Neural progenitor cell (in vitro differentiated cells): ENCODE measurements at places on chromosomes 2 and 18. TPM values are rescaled to one million over a fixed set of nuclear protein-coding genes. Genes with fewer than 3 reads are reported as not detected.
A peak's percentile ranks its signal among the peaks of the same experiment; 100 is the strongest.

IMP4 gene
- total RNA-seq: 23.3 and 51.4 TPM in 2 replicates

DNA sequence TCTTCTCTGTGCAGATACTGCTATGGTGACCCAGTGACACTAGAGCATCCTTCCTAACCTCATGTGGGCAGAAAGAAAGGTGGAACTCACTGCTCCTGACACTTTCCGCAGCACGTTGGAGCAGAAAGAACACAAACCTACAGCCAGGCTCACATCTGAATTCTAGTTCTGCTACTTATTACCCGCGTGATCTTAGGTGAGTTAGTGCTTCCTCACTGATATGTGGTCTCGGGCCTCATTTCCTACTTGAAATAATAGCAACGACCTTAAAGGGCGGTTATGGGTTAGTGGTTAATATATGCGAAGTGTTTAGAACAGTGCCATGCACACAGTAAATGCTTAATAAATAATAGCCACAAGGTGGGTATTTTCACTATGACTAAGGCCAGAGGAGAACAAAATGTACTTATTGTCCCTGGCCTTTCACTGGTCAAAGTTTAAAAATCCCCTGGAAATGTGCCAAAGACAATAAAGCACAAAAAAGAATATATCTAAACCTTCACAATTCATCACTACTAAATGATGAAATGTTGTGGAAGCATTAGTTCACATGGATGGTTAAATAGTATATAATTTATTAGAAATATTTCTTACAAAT lies 66.6 kb downstream of the MYOM1 start:
- DNase-seq: no peak

DNA sequence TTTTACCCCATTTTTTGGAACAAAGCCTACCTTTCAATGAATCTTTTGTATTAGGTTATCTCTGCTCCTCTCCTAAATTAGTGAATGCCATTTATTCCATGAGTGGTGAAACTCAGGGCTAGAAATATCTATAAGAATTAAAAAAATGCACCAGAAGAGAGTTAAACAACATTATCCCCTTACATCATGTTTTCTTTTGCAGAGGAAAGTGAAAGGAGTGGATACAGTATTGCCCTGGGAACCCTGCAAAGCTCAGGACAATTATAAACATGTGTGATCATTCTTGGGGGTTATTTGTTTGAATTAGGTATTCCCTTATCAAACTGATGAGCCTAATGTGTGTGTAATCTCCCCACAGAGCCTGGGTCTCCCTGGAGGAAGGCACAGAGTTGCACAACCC lies 559.2 kb downstream of the RNF144A start:
- no peak overlapping the region for H3K27ac ChIP-seq
- no peak for DNase-seq
- H3K36me3 ChIP-seq: no peaks in the 10 kb centered on the region
- H3K27me3 ChIP-seq: no peaks in the 10 kb centered on the region

MAPK4 gene
- total RNA-seq: 7.0 and 7.9 TPM in 2 replicates

DNA sequence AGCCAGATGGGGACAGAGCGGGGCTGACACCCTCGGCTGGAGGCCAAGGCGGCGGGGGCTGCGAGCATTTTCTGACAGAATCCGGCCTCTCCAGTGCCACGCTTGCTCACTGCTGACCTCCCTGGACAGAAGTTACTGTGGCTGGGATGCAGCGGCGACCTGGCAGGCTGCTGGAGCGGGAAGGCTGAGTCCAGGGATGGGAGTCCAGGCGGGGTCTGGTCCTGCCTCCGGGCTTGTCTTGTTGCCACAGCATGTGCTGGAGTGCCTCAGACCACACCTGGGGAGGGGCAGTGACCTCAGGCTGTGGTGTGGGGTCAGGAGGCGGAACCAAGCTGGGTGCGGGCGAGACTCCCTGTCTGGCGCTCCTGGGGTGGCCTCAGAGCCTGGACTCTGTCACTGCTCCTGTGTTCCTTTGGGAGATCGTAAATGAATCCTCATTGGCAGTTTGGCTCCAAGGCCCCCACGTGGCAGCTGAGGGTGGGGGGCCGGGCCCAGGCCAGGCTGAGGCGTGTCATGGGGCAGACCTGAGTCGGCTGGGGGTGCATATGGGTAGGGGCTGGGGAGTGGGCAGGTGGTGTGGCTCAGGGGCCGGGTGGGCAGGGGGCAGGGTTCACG lies 5.5 kb downstream of the BOK start:
- peaks cover 10% of the 10 kb centered on the region for H3K4me1 ChIP-seq
- no peak overlapping the region for H3K4me3 ChIP-seq
- no peaks in the 10 kb centered on the region for H3K36me3 ChIP-seq
- no peak overlapping the region for H3K27ac ChIP-seq
- H3K27me3 ChIP-seq: peaks cover 13% of the 10 kb centered on the region
- no peak for DNase-seq

GRCh38 chr2:11367170-11367730 lies 22.8 kb upstream of the ROCK2 start:
- no peaks in the 10 kb centered on the region for H3K36me3 ChIP-seq
- DNase-seq: no peak
- no peak overlapping the region for H3K27ac ChIP-seq
- no peaks in the 10 kb centered on the region for H3K27me3 ChIP-seq

C2orf15 gene
- 5.6 and 5.8 TPM in 2 replicates for total RNA-seq

ABCG5 gene
- not detected in 2 replicates for total RNA-seq

DNA sequence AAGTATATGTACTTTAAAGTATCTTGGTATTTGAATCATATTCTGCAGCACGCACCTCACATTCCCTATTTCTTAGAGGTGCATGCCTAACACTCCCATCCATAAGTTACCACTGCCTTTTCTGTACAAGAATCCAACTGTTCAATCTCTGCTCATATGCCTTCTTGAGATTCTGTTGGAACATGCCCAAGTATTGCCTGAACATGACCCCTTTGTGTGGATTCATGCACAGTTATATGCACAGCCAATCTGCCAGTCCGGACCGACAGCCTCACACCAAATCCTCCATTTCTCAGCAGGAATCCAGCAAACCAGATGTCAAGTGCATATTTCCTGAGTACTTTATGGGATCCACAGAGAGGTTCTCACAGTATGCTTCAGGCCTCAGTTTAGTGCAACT lies 222.0 kb downstream of the TMEM182 start:
- DNase-seq: no peak
- H3K4me1 ChIP-seq: peaks cover 4% of the 10 kb centered on the region
- no peaks in the 10 kb centered on the region for H3K27me3 ChIP-seq
- no peak overlapping the region for H3K27ac ChIP-seq
- H3K36me3 ChIP-seq: no peaks in the 10 kb centered on the region
- H3K4me3 ChIP-seq: no peak overlapping the region

DNA sequence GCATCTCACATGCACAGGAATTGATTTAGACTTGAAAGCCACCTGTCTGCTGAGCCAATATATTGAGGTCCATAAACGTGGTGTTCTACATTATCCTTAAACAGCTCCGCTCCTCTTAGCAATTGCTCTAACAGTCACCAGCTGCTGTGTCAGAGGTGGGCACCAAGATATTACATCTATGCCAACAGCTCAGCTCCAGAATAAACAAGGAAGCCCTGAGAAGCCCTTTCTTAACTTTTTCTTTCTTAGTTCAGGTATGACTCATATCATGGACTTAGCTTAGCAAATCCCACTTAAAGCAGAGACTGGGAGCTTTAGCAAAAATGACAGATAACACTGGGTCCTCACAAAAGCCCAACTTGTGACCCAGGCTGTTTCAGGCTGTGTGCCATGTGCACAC lies 436.6 kb downstream of the IRS1 start:
- DNase-seq: no peak
- H3K36me3 ChIP-seq: no peaks in the 10 kb centered on the region
- peaks cover 3% of the 10 kb centered on the region for H3K4me1 ChIP-seq
- H3K27ac ChIP-seq: no peak overlapping the region
- no peak overlapping the region for H3K4me3 ChIP-seq

DNA sequence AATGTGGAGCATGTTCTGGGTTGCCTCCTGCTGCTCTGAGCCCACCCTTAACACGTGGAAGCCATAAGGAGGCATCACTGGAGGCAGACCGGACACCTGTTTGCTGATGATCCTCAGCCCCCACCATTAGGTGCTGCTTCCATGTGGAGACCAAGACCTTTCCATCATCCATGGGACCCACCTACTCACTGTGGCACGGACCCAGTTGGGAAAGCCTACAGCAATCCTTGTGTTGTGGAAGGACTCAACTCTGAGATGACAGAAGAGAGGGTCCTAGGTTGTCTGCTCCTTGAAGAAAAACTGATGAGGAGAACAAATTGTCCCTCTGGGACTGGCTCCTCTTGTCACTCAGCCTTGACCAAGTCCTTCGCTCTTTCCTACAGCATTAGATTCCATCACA lies 86.5 kb upstream of the RAB12 start:
- no peaks in the 10 kb centered on the region for H3K4me1 ChIP-seq
- DNase-seq: no peak
- H3K27me3 ChIP-seq: no peaks in the 10 kb centered on the region
- H3K36me3 ChIP-seq: no peaks in the 10 kb centered on the region
- no peak overlapping the region for H3K4me3 ChIP-seq
- H3K27ac ChIP-seq: no peak overlapping the region

METTL21A gene
- total RNA-seq: 43.3 and 65.2 TPM in 2 replicates

IHH gene
- 0.06 TPM in 1 of 2 replicates, not detected in the other for total RNA-seq

CYP26B1 gene
- total RNA-seq: 0.21 and 1.2 TPM in 2 replicates

DNA sequence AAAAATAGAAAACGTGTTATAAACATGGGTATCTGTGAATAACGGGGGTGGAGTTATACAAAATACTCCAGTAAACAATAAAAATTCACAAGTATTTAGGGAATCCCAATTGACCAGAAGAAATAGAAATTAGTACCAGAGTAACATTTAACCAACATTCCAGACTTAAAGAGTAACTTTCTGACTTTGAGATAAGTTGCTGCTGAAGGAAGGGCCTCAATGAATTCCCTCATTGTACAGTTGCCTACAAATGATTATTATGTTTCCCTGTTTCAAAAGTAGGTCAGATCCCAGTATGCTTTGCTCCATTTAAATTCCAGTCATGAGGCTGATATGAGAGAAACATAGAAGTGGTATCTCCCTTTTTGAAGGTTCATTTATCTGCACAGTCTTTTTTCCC lies 88.3 kb upstream of the KCNH7 start:
- no peak overlapping the region for H3K4me3 ChIP-seq
- H3K27me3 ChIP-seq: no peaks in the 10 kb centered on the region
- H3K4me1 ChIP-seq: no peaks in the 10 kb centered on the region

DNA sequence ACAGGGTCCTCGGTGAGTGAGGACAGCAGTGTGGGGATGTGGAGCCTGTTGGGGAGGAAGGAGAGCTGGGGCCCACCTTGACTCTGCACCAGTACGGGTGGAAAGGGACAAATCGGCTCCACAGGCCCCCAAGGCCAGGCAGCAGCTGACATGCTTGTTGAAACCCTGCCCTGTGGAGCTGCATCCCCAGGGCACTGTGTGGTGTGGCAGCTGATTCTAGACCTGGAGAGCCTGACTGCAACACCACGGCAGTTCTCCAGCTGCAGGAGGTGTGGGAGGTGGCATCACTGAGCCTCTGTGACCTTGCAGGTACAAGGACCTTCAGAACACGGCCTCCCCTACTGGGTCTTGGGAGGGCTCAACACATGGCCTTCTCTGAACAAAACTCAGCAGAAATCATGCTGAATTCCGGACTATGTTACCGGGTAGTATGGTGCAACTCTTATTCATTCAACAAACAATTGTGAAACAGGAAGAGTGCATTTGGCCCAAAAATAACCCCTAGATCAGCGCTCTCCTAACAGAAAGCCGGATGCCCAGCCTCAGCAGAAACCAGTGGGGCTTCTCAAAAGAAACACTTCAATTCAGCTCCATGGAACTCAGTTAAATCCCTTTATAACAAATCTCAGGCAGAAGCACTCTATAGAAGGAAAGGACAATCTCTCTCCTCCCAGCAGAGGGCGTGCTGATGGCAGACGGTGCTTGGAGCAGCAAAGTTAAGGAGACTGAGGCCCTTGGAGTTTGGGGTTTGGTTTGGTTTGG lies 104.4 kb upstream of the SALL3 start:
- no peaks in the 10 kb centered on the region for H3K27me3 ChIP-seq
- no peak overlapping the region for H3K4me3 ChIP-seq
- H3K27ac ChIP-seq: no peak overlapping the region
- peaks cover 8% of the 10 kb centered on the region for H3K4me1 ChIP-seq
- no peaks in the 10 kb centered on the region for H3K36me3 ChIP-seq
- DNase-seq: peak; percentile 72

DNA sequence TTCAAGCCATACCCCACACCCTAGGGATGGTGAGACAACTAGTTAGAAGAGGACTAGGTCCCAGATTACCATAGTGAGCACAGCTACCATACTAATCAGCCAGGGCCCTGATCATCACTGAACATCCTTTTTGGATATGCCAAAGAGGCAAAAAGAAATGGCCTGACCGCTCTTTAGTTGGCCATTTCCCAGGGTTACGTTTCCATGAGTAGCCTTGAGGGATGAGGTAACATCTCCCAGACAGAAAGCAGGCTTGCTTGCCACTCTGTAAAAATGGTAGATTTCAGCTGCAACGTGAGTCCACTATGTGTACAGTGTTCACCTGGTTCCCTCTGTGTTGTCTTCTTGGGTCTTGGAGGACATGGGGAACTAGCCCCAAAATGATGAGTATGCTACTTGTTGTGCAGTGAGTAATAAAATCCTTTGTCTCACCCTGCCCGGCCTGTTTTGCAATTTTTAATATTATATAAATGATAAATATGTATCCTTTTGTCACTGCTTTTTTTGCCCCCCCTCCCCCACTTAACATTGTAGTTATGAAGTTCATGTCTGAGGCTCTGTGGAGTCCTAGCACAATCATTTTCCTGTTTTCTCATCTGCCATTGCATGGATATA lies 8.9 kb upstream of the GALM start:
- H3K27me3 ChIP-seq: no peaks in the 10 kb centered on the region
- no peak for DNase-seq
- no peaks in the 10 kb centered on the region for H3K4me1 ChIP-seq
- H3K36me3 ChIP-seq: no peaks in the 10 kb centered on the region
- H3K27ac ChIP-seq: no peak overlapping the region

DNA sequence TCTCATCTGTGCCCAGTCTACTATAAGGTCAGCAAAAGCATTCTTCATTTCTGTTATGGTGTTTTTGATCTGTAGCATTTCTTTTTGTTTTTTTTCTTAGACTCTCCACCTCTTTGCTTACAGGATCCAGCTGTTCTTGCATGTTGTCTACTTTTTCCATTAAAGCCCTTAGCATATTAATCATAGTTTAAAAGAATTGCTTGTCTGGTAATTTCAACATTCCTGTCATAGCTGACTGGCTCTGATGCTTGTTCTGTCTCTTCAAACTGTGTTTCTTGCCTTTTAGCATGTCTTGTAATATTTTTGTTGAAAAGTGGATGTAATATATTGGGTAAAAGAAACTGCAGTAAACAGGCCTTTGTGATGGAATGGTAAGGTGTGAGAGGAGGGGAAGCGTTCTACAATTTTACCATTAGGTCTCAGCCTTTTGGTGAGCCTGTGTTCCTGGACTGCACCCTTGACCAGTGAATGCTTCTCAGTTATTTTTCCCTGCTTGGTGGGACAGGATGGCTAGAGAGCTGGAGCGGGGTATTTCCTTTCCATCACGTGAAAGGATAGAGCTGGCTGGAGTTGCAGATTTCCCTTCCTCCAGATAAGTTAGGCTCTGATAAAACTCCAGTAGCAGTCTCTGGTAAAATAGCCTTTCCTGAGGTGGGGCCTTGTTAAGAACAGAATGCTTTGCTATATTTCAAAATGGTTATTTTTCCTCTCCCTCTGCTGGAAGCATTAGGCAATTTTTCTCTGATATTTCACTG lies 65.4 kb downstream of the PLA2R1 start:
- peaks cover 12% of the 10 kb centered on the region for H3K4me1 ChIP-seq
- no peak for DNase-seq
- no peak overlapping the region for H3K27ac ChIP-seq
- no peak overlapping the region for H3K4me3 ChIP-seq
- H3K27me3 ChIP-seq: no peaks in the 10 kb centered on the region
- H3K36me3 ChIP-seq: peaks cover 4% of the 10 kb centered on the region

GRCh38 chr2:195543063-195543462 lies 114.0 kb upstream of the SLC39A10 start:
- no peaks in the 10 kb centered on the region for H3K27me3 ChIP-seq
- H3K36me3 ChIP-seq: no peaks in the 10 kb centered on the region
- no peaks in the 10 kb centered on the region for H3K4me1 ChIP-seq
- H3K4me3 ChIP-seq: no peak overlapping the region
